ENCODE measurements at places on chromosomes 7 and 10.

DNA sequence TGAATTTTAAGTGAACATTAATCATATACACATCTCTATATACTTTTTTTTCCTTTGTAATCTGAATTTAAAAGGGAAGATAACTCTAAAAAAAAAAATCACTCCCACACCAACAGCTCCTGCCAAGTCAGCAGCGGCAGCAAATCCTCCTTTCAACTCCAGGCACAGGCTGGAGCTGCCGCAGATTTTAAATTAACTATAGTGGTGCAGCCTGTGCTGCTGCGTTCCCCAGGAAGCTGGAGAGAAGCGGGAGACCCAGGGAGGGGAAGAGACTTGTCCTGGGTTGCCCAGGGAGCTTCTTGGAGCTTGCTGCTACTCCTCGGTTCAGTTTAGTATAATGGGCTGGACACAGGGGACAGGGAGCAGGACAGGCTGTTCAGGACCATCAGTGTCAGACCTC, 32.6 kb upstream of the HSPB1 start:
- no peak for DNase-seq

DNA sequence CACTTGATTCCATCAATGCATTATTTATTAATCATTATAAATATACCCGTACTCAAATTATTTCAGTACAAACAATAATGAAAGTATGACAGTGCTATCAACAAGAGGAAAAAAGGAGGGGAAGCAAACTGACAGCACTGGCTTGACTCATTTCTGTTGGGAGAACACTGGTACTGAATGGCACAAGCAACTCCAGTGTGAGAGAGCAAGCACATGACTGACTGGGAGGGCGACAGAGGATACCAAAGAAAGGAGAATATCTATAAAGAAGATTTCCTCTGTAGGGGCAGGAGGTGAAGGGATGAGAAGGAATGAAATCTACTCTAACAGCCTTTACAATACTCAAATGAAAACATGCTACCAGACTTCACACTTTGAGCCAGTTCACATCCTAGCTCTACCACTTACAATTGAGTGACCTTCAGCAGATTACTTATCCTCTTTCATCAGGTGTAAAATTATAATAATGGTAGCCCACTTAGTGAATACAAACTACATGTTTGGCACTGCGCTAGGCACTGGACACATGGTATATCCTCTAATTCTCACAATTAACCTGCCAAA, 1.5 kb downstream of the USP54 start:
- DNase-seq, result no peak

- no peak for DNase-seq
Measured at GRCh38 chr7:44177570-44178131, 11.6 kb downstream of the GCK start.

- DNase-seq, result no peak
Measured at GRCh38 chr10:29023678-29024077, 265.2 kb upstream of the LYZL1 start.

DNA sequence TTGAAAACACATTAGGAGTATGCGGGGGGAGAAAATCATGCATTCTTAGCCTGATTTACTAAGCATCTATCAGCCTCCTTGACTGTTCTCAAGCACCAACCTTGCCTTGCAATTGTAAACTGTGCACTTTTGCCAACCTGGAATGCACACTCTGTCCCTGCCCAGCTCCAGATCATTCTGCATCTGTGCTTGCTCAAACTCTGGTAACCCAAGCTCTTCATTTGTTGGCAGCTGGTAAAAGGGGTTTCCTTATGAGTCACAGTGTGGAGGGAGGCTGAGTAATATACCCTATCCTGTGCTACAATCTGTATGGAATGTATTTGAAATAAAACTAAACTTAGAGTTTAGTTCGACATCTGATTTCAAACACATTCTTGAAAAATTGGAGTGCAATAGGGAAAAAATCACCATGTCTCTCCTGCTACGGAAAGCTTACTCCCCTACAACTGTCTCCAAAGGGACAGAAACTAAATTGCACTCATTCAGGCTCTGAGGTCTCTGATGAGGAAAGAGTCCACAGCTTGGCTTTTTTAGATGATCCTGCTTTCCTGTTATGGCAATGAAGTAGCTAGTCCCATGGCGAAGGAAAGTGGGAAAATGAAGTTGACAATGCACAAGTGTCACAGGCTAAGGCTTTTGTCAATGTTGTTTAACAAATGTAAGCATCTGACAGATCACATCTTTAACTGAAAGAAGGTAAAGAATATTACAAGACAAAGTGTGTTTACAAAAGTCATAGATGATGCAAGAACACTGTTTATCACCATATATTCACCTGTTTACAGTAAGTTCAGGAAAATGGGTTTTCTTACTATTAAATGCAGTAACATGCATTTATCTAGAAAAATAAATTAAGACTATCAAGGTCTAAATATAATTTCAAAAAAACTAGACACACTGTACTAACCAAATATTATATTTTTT, 61.9 kb downstream of the TES start:
- DNase-seq, result no peak

DNA sequence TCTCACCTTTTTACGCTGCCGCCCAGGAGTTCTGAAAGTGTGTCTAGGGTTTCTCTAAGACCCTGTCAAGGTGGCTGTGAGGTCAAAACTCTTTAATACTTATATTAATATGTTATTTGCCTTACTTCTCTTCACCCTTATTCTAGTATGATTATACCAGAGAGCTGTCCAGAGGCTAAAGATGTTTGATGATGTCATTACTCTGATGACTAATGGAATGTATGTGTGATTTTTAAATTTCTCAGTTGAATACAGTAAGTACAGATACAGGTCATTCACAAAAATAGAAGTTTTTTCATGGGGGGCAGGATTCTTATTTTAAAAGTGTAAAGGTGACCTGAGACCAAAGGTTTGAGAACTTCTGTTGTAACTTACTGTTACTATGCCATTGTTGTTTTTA, 150.6 kb upstream of the FOXP2 start:
- no peak for DNase-seq

DNA sequence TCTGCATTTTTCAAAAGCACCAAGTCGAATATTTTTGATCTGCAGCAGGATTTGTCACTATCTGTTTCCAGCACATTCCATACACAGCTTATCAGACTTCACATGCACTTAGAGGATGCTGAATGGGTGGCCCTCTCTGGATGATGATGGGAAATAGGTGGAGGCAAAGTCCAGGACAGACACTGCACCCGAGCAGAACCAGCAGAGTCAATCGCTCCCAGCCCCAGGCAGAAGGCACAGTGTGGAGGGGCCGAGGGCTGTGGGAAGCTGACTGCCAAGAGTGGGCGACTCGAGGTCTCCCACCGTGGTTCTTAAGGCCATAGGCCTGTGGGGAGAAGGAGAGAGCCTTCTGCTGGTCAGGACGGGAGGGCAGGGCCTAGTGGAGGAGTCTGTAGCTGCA, 490.2 kb upstream of the MGMT start:
- no peak for DNase-seq

GRCh38 chr7:103918631-103919271, 70.7 kb downstream of the RELN start:
- DNase-seq, result no peak

- DNase-seq, result no peak
Measured at GRCh38 chr10:60975716-60976115, 31.7 kb upstream of the RHOBTB1 start.

DNA sequence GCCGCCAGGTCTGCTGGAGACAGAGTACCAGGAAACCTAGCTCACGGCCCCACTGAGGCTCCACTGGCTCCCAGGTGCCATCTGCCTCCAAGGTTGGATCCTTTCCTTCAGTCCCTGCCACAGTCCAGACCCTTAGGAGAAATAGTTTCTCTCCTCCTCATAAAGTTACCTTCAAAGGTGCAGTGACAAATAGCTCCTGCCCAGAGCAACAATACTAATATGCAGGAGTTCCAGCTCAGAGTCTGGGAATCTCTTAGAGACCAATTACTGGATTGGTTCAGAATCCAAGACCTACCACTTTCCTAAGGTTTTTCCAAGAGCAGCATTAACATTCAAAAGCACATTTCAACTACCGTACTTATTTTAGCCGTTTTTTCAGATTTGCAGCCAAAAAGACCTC, 41.0 kb upstream of the ADAM12 start:
- DNase-seq, result no peak

DNA sequence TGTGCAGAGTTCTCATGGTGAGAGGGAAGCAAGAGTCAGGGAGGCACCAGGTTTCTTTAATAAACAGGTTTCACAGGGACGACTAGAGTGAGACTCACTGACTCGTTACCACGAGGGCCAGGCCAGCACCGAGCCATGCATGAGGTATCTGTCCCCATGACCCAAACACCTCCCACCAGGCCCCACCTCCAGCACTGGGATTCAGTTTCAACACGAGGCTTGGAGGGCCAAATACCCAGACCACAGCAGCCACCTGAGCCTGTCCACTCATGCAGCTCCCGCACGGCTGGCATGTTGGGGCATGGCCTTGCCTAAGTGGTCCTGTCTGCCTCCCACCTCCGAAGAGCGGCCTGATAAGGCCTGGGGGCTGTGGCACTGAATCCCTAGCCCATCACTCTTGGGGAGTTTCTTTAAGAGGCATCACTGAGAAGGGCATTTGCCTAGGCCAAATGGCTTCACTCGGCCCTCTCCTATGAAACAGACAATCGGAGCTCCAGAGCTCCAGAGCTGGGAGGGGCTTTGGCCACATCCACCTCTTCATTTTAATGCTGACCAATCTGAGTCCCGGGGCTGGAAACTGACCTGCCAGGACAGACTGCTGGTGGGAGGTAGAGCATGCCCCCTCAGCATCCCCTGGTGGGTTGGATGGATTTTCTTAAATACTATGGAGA, 157.8 kb downstream of the DNAJB6 start:
- DNase-seq, result no peak

DNA sequence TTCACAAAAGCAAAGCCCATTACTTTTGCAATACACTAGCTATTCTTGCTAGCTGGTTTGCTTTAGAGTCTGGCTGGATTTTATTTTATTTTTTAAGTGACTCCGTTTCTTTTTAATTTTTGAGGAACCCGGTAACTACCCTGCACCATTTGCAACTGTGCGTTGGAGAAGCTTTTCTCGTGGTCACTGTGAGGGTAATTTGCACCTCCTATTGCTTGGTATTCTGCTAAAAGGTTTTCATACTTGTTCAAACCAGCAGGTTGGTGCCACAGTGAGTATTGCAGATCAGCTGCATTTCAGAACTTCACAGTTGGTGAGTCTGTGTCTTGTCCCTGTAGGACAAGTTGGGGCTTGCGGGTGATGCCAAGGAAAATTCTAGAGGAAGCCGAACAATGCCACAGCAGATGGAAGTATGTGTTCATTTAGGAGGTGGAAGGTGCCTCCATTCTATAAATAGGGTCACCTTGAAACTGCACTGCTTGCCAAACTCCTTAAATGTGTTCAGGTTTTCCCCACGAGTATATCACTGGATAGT, 3.9 kb upstream of the NMT2 start:
- no peak for DNase-seq

DNA sequence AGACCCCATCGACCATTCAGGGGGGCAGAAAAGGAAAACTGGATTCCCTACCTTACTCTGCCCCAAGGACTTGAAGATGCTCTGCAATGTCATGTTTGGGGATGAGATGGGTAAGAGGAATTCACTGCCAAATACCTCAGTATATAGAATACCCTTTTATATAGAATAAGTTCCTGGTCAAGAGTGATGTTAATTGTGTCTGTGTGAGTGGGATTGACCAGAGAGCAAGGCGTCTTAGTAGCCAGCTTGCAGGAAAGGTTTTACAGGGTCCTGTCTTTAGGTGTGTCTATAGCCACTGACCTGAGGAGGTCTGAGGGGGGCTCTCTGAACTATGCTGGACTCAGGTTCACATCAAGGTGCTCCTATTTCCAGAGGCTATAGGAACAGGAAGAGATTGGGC, 1.4 kb downstream of the IFIT3 start:
- DNase-seq, result no peak

- no peak for DNase-seq
Measured at GRCh38 chr10:112906945-112907344, 43.1 kb upstream of the TCF7L2 start.

GRCh38 chr10:105239311-105240219, 598.5 kb downstream of the SORCS3 start:
- DNase-seq, result no peak

DNA sequence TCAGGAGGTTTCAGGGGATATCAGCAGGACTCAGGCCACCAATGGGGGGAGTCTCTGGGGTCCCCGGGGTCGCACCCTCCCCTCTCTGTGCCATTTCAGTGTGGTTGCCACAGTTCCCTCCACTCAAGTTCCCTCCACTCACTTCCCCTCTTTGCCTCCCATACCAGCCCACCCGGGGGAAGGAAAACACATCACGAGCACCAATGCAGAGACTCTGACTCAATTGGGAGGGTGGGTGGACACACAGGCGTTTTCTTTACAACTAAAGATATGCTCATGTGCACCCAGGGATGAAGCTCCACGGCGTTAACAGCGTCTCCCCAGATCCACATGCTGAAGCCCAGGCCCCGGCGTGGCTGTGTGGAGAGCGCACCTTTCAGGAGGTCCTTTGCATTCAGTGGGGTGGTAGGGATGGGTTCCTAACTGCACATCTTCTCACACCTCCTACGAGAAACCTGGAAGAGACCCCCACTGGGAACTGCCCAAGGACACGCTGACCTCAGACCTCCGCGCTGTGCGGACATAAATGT, 254.1 kb downstream of the ZMYND11 start:
- no peak for DNase-seq

DNA sequence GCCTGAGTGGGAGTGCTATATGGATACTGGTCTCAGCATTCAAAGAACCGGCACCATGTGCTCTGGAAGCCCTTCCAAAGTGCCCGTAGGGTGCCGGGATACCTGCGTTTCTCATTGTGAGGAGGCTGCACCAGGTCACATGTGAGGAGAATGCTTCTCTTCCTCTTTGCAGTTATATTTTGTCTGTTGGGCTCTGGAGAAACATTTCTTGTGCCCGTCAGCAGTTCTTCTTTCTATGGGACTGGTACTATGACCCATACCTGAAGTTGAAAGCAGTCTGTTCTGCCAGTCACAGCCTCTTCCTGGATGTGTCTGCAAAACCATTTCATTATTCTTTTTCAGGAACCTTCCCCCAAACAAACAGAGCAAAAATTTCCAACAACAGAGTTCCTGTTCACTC, 465.0 kb downstream of the SUGCT start:
- DNase-seq, result no peak

DNA sequence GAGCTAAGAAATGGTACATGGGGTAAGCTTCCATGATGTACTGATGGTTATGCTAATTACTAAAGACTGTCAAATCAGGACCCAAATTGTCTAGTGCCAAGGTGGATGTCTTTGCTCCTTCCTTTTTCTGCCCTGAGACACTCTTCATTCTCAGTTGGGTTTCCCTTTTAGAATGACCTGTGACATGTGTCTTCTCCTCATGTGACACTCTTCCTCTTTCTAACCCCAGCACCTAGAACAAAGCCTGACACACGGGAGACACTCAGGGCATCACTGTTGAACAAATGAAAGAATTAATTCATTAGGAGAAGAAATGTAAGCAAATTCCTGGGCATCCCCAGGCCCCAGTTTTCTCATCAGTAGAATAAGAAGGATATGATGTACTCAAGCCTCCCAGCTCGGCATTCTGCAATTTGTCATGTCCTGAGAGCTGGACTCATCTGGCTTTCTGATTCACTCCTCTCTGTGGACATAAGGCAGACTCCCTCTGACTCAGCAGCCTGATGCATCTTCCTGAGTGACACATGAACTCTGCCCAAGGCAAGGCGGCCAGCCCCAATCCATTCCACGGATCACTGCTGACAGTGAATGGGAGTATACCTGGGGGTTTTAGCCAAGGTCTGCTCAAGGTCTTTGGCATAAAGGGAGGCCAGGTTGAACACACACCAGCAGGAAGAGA, 473.8 kb downstream of the KCNMA1 start:
- no peak for DNase-seq

- DNase-seq, result no peak
Measured at GRCh38 chr10:50619882-50620281, 3.9 kb downstream of the SGMS1 start.
